ENCODE measurements at places on chromosomes 6 and 20.

GRCh38 chr6:137870744-137871247 lies 3.7 kb downstream of the TNFAIP3 start:
- DNase-seq: no peak
- H3K4me3 ChIP-seq: peak overlapping the region; percentile 34
- peaks cover 21% of the 10 kb centered on the region for H3K4me1 ChIP-seq
- peak overlapping the region; percentile 89 for H3K27ac ChIP-seq
- H3K36me3 ChIP-seq: peaks cover 16% of the 10 kb centered on the region

DNA sequence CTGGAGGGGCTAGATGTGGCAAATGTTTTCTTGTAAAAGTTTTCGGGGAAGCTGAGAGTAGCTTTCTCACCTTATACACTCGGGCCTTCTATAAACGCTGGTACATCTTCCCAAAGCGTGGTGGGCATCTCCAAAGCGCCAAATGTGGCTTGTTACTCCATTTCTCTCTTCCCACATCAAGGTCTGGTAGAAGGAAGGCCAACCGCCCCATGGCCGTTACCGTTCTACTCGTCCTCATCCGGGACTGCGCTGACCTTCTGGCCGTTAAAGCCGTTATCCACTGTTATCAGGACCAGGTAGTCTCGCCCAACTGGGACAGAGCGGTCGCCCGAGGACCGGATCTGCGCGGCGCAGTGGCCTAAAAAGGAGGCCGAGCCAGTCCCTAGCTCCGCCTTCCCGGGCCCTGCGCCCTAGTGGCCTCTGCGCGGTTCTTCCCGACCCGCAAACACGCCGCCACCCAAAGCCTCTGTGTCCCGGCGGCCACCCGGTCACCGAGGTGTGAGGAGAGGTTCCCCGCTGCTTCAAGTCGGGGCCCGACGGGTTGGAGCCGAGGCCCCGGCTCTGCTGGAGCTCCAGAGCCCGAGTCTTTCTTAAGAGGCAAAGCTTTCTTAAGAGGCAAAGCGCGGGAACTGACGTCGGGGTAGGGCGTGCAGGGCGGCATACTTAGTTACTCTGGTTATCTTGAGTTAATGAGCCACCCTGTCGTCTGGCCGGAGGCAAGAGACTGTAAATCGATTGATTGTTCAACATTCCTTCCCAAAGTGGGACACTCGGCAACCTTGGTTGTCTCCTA lies 90.5 kb downstream of the GPX5 start:
- no peaks in the 10 kb centered on the region for H3K4me1 ChIP-seq
- no peaks in the 10 kb centered on the region for H3K36me3 ChIP-seq
- H3K27me3 ChIP-seq: peaks cover 15% of the 10 kb centered on the region
- H3K27ac ChIP-seq: no peak overlapping the region
- DNase-seq: no peak

DNA sequence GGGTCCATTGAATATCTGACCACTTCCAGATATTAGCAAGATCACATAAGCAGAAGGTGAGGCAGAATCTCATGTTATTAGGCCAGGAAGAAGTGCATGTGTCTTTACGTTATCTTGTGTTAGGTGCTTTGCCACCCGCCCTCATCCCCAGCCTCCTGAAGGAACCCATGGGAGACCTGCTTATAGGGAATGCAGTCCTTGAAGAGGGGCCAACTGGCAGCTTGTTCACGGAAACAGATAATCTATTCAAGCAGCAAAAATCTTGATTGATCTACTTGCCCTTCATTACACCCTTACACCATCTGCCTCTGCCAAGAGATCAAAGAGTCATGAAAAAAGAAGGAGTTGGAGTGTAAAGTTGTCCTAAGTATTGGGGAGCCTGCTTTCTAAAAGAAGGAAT lies 576.4 kb downstream of the HTR1B start:
- no peak for DNase-seq
- no peak overlapping the region for H3K27ac ChIP-seq
- no peak overlapping the region for H3K4me3 ChIP-seq
- no peaks in the 10 kb centered on the region for H3K4me1 ChIP-seq
- no peaks in the 10 kb centered on the region for H3K27me3 ChIP-seq
- no peaks in the 10 kb centered on the region for H3K36me3 ChIP-seq

GRCh38 chr6:17038316-17038715 lies 63.5 kb upstream of the STMND1 start:
- H3K36me3 ChIP-seq: no peaks in the 10 kb centered on the region
- no peaks in the 10 kb centered on the region for H3K4me1 ChIP-seq
- no peak overlapping the region for H3K27ac ChIP-seq
- DNase-seq: no peak
- no peak overlapping the region for H3K4me3 ChIP-seq

DNA sequence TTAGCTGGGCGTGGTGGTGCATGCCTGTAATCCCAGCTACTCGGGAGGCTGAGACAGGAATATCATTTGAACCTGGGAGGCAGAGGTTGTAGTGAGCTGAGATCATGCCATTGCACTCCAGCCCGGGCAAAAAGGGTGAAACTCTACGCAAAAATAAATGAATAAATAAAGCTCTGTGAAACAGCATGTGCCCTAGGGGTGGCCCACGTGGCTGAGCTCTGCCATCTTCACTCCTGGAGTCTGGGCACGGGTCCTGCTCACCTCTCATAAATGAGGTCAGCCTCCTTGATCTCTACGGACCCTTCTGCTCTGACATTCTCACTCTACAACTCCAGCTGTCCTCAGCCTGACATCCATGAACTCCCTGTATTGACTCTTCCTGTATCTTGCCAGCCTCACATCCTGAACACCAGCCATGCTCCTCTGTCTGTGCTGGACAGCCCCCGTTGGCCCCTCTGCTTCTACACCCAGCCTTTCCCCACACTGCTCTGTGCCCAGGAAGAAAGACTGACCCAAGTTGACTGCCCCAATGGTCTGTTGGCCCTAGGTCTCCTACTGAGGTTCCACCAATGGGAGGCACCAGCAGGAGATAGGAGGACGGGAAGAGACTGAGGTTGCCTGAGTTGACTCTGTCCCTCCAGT lies 21.9 kb downstream of the CPNE5 start:
- H3K36me3 ChIP-seq: no peaks in the 10 kb centered on the region
- no peak for DNase-seq
- H3K4me3 ChIP-seq: no peak overlapping the region
- H3K27me3 ChIP-seq: no peaks in the 10 kb centered on the region

- no peak overlapping the region for H3K27ac ChIP-seq
- no peaks in the 10 kb centered on the region for H3K36me3 ChIP-seq
- DNase-seq: no peak
- no peaks in the 10 kb centered on the region for H3K4me1 ChIP-seq
Observed at GRCh38 chr6:132364306-132365074, 36.8 kb downstream of the MOXD1 start.

DNA sequence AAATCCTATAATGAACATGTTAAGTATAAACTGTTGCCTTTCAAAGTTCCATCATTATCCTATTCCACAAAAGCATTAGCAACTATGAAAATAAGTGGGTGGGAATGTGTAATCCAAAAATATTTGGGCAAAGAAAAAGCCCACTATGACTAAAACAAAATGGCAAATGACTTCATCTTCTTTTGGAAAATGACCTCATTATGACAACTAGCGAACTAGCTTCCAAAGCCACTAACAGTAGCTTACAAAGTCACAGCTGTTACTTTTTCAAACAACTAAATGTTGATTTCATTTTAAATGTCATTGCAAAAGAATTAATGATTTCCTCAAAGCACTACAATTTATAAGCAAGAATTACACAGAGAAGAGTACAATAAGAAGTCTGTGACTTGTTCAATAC lies 49.8 kb upstream of the RUNX2 start:
- no peaks in the 10 kb centered on the region for H3K27me3 ChIP-seq
- H3K4me3 ChIP-seq: no peak overlapping the region
- no peak overlapping the region for H3K27ac ChIP-seq

- no peak overlapping the region for H3K4me3 ChIP-seq
- H3K4me1 ChIP-seq: no peaks in the 10 kb centered on the region
- H3K27me3 ChIP-seq: no peaks in the 10 kb centered on the region
- H3K27ac ChIP-seq: no peak overlapping the region
- H3K36me3 ChIP-seq: no peaks in the 10 kb centered on the region
Observed at GRCh38 chr6:160959726-160960435, 31.7 kb upstream of the MAP3K4 start.

GRCh38 chr6:63881791-63882190 lies 246.2 kb downstream of the PHF3 start:
- H3K36me3 ChIP-seq: no peaks in the 10 kb centered on the region
- no peaks in the 10 kb centered on the region for H3K4me1 ChIP-seq
- H3K27ac ChIP-seq: no peak overlapping the region
- H3K27me3 ChIP-seq: no peaks in the 10 kb centered on the region

DNA sequence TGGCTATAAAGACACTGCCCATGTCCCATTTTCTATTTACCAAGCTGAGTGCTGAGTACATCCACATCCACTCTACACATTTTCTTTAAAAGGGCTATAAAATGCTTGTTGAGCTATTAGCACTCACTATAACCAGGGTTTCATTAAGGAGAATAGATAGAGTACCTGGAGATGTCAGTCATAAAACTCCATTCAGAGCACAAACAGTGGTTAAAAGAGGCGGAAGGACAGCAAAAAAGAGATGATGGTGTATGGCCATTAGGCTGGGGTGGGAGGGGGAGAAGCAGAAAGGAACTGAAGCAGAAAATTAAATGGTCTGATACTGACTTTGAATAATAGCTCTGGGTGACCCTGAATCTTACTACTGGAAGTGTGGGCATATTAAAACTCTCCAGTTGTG lies 609.9 kb upstream of the MAP3K7 start:
- no peak overlapping the region for H3K27ac ChIP-seq
- no peak overlapping the region for H3K4me3 ChIP-seq
- H3K36me3 ChIP-seq: no peaks in the 10 kb centered on the region
- no peaks in the 10 kb centered on the region for H3K27me3 ChIP-seq

All from small intestine (tissue), 16 donors.